Fibroblast of villous mesenchyme (primary cell): ENCODE measurements at places on chromosomes 7 and 10. TPM values are rescaled to one million over a fixed set of nuclear protein-coding genes. Genes with fewer than 3 reads are reported as not detected.

Gene ELAPOR2
- 1.7 and 8.4 TPM in 2 replicates for total RNA-seq

Gene CTAGE4
- 0.32 and 0.43 TPM in 2 replicates for total RNA-seq

Gene PHKG1
- 0.43 and 0.64 TPM in 2 replicates for total RNA-seq

Gene PRR15
- 1.3 and 5.2 TPM in 2 replicates for total RNA-seq

Gene EGR2
- 1.7 and 1.9 TPM in 2 replicates for total RNA-seq

Gene SPDYE16
- not detected in 2 replicates for total RNA-seq

Gene TFR2
- under 0.01 and 0.43 TPM in 2 replicates for total RNA-seq

Gene FAM25A
- not detected in 2 replicates for total RNA-seq

Gene CAV2
- 130 and 224 TPM in 2 replicates for total RNA-seq

Gene NPC1L1
- total RNA-seq = not detected in 2 replicates

Gene CHAT
- not detected in 2 replicates for total RNA-seq

Gene TMEM196
- not detected in 2 replicates for total RNA-seq

Gene LGI1
- not detected in 2 replicates for total RNA-seq

Gene HABP2
- total RNA-seq = not detected in 2 replicates

Gene TMEM178B
- total RNA-seq = 0.32 and 0.43 TPM in 2 replicates

Gene ERV3-1
- total RNA-seq = 8.1 and 12.1 TPM in 2 replicates

Gene GPR26
- total RNA-seq = not detected in 2 replicates

Gene VWC2
- not detected in 2 replicates for total RNA-seq

Gene FAM107B
- total RNA-seq = 17.7 and 19.0 TPM in 2 replicates

Gene FAM171A1
- total RNA-seq = 16.8 TPM in 2 replicates

Gene IL6
- 19.6 and 29.4 TPM in 2 replicates for total RNA-seq

Gene SPDYE8
- total RNA-seq = not detected in 2 replicates

Gene UNC5B
- 9.9 and 37.0 TPM in 2 replicates for total RNA-seq

Gene ABCB8
- total RNA-seq = 35.4 and 36.4 TPM in 2 replicates

Gene ITIH5
- under 0.01 and 0.43 TPM in 2 replicates for total RNA-seq

Gene PCDH15
- total RNA-seq = not detected in 2 replicates

Gene ADIRF
- 2.6 and 5.2 TPM in 2 replicates for total RNA-seq

Gene ZNF853
- total RNA-seq = under 0.01 and 0.32 TPM in 2 replicates

Gene PRTFDC1
- 13.4 and 14.8 TPM in 2 replicates for total RNA-seq

Gene LIPK
- not detected in 2 replicates for total RNA-seq

Gene PAX4
- total RNA-seq = not detected in 2 replicates

Gene EVX1
- not detected in 2 replicates for total RNA-seq

Gene TMEM139
- not detected in 2 replicates for total RNA-seq

Gene TMEM106B
- total RNA-seq = 49.6 and 79.0 TPM in 2 replicates

Gene ENKUR
- under 0.01 TPM in 1 of 2 replicates, not detected in the other for total RNA-seq

Gene OR2A5
- not detected in 2 replicates for total RNA-seq

Gene CFAP69
- total RNA-seq = 1.6 and 2.6 TPM in 2 replicates

Gene HMX2
- not detected in 2 replicates for total RNA-seq

Gene HOXA4
- 0.97 and 1.3 TPM in 2 replicates for total RNA-seq

Gene DNAJC12
- total RNA-seq = 1.3 TPM in 2 replicates

Gene ABCC2
- total RNA-seq = 0.32 and 0.43 TPM in 2 replicates

Gene TRPV5
- total RNA-seq = not detected in 2 replicates

Gene PNLIPRP3
- not detected in 2 replicates for total RNA-seq

Gene SH2D4B
- total RNA-seq = under 0.01 TPM in 1 of 2 replicates, not detected in the other

Gene GDF2
- not detected in 2 replicates for total RNA-seq

Gene ZKSCAN5
- total RNA-seq = 11.6 and 17.7 TPM in 2 replicates

Gene SKIDA1
- total RNA-seq = 0.32 and 0.43 TPM in 2 replicates

Gene UCMA
- not detected in 2 replicates for total RNA-seq

Gene GIMAP1
- not detected in 2 replicates for total RNA-seq

Gene PLPP4
- 0.86 and 4.2 TPM in 2 replicates for total RNA-seq

Gene TNPO3
- total RNA-seq = 55.4 and 60.9 TPM in 2 replicates

Gene HDAC9
- total RNA-seq = 16.8 and 25.8 TPM in 2 replicates
